Activated T-helper 9 cell treated with anti-CD3 and anti-CD28 coated beads, Interleukin-2, amount 50 U/mL, for 16 hours (primary cell): ENCODE measurements at places on chromosomes 3 and 15.

- DNase-seq, result no peak
Measured at GRCh38 chr3:72448858-72449257, 399.4 kb downstream of the SHQ1 start.

GRCh38 chr3:123120573-123120972 lies 53.7 kb downstream of the PDIA5 start:
- no peak for DNase-seq

DNA sequence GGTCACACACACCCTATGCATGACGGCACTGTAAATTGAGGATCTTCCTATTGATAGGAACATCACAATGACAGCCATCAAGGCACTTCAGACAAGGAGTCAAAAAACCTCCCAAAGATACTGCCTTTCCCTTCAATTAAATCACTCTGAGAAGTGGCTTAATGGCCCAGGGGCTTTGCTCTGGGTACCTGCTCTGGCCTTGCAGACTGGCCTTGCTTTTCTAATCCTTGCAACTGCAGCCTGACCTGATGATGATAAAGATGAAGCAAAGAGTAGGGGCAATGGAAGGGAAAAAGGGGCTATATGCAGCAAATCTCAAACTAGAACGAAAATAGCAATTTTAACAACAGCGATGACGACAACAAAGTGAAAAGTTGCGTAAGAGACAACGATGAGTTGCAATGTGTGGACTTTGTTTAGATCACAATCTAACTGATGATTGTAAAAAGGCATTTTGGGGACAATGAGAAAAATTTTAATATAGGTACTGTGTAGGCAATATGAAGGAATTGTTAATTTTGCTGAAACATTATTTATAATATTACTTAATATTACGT lies 14.6 kb downstream of the ADAMTS9 start:
- DNase-seq, result no peak

- DNase-seq, result no peak
Measured at GRCh38 chr3:59809710-59810444, 760.1 kb upstream of the CFAP20DC start.

DNA sequence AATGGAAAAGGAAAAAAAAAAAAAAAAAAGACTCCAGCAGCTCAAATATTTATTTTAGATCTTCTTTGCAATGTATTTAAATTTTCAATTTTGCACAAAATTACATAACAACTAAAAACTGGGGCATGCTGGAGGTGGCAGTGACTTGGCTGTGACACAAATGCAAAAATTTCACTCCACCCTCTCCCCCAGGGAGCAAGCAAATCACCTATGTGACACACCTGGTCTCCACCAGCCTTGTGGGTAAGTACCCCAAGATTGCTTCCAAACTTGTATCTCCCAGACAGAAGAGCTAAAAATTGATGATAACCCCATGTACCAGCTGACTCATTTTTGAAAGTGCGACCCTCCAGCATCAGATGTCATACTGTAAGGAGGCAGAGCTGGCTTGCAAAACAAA lies 32.0 kb downstream of the UBE3A start:
- DNase-seq, result no peak

DNA sequence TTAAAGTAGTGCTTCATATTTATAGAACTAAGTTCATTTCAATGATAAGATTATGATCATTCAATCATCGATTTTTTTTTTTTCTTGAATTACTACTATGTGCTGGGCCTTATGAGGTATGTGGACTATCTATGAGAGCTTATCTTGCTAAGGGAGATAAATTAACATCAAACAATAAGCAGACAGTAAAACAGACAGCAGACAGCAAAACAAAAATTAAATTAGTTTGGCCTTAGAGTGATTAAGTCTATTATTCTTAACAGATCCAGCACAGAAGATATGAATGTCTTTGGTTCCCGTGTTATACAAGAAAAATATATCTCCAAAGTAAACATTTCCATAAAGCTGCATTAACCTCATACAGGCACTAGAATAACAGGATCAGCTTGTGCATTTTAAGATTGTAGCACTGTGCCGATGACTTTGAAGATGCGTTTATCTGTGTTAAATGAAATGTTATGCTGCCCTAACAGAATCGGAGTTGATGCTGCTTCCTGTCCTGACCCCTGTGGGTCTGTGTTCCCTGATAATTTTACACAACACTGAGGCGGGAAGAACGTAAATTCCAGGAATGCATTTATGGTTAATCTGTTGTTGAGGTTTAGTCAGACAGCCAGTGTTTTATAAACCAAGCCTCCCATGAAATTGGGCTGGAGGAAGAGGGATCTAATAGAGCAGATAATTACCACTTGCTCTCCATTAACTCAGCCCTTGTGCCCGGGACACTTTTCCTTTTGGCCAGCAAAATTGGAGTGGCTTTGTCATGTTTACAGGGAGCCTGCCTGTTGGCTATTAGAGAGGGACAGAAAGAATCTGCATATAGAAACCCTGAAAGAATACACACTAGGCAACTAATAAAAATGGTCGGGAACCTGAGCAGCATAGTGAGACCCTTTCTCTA lies 80.8 kb downstream of the GHSR start:
- no peak for DNase-seq

- DNase-seq, result no peak
Measured at GRCh38 chr3:53665608-53666425, 171.4 kb downstream of the CACNA1D start.

DNA sequence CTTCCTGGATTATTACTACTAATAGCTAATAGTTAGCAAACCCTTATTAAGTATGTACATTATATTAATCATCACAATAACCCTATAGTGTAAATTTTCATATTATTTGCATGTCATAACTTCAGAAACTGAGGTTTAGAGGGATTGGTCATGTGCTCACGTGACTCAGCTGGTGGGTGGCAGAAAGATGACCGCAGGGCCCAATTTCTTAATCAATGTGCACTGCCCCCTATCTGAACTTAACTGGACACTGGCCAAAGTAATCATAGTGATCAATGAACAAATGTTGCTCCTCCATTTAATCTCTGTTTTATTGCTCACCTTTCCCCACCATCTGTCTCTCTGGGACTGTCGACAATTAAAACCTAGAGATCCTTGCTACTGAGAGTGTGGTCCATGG lies 52.2 kb downstream of the PLD1 start:
- DNase-seq, result no peak

GRCh38 chr15:67130673-67131601 lies 65.5 kb downstream of the SMAD3 start:
- no peak for DNase-seq

- no peak for DNase-seq
Measured at GRCh38 chr3:83662381-83662960, 1296.3 kb upstream of the CADM2 start.

- no peak for DNase-seq
Measured at GRCh38 chr3:129616713-129617112, 10.2 kb upstream of the PLXND1 start.

DNA sequence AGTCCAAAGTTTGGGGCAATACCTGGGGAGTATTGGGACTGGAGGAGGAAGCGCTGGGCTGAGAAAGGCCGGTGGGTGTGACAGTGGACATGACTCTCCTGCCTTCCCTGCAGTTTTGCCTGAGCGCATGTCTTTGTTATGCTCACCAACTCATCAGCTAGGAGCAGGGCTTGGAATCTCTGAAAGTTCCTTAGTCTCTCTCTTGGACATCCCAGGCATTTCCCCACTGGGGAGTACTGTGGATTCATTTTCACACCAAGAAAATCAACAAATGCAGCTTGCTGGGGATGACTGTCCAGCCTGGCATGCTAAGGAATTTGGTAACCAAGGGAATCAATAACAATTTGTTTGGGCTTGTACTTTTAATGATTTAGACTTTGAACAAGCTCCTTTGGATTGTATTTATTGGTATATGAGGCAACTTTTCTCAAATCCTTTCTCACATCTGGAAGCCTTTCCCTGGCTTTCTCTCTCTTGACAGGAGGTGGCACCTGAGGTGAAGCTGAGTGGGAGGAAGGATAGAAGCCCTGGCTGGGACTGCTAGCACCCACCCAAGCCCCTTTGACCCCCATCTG lies 48.5 kb upstream of the CHST2 start:
- no peak for DNase-seq

- no peak for DNase-seq
Measured at GRCh38 chr15:28950916-28951315, 65.1 kb downstream of the APBA2 start.

- no peak for DNase-seq
Measured at GRCh38 chr3:135310317-135310716, 515.3 kb downstream of the EPHB1 start.

GRCh38 chr3:184486614-184487013 lies 75.0 kb upstream of the EPHB3 start:
- no peak for DNase-seq

DNA sequence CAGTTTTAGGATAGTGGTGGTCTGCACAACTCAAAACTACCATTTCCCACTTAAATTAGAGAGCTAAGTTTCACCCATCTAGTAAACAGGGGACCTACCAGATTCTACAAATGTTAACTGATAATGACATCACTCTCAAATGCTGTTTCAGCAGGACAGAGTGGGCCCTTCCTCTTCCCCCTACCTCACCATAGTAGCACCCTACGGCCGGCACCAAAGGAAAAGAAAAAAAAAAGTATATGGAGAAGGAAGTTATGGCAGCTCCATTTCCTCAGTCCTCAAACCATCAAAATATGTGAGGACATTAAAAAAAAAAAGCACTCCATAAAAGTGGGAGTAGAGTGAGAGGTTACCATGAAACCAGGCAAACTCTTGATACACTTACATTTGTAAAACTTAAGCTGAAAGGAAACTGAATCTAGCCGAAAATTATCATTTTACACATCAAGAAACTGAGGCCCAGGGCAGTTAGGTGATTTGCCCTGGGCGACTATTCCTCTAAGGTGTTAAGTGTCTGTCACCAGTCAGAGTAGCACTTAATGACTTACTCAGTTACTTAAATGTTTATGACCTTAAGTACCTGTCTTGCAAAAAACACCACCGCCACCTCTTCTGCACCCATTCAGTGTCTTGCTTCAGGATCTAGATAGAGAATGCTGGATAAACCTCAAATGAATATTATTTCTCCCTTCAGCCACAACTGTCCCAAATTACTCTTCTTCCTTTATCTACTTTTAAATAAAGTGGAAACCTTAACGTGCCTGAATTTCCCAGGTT lies 2.7 kb downstream of the MSL2 start:
- no peak for DNase-seq

DNA sequence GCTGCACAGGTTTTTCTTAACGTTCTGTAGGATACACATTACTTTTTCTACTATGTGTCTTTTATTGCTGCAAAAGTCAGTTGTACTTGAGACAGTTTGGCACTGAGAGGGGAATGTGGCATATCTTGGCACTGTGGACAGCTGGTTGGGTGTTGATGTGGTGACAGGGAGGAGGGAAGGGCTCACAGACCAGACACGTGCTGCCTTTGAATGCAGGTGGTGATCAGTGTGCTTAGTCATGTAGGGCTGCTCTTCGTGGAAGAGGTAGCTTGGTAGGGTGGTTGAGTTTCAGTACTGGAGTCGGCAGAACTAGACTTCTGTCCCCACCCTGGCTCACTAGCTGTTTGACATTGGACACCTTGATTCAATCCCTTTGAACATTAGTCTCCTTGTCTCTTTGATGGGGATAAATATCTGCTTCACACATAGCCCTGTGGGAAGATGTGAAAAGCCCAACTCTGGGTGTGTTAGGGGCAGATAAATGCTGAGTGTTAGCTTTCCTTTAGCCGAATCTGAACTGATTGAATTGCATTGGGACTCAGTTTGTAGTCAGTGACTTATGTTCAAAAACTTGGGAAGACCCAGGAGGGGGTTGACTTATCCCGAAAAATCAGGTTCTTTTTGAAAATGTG lies 108.4 kb downstream of the PTPRG start:
- no peak for DNase-seq

- no peak for DNase-seq
Measured at GRCh38 chr15:33032053-33032452, 162.5 kb downstream of the FMN1 start.

DNA sequence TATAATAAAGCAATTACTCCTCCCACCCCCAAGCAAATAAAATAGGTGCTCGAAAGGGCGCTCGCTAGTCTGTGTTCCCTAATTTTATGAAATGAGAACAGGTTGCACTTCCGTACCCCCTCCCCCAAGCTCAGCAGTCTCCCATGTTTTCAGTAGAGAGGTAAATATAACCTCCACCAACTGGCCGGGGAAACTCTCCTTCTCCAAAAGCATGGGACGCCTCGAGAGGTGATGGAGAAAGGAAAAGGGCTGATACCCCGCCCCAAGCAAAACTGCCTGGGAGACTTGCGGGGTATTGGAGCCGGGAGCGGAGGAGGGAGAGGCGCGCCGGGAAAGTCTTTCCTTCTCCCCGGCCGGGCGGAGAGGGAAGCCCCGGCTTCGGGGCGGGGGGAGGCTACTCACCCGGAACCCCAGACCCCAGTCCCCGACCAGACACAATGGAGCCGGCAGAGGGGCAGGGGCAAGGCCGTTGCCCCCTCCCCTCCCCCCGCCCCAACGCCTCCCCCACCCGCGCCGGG lies 605 bp downstream of the DCUN1D1 start:
- no peak for DNase-seq

DNA sequence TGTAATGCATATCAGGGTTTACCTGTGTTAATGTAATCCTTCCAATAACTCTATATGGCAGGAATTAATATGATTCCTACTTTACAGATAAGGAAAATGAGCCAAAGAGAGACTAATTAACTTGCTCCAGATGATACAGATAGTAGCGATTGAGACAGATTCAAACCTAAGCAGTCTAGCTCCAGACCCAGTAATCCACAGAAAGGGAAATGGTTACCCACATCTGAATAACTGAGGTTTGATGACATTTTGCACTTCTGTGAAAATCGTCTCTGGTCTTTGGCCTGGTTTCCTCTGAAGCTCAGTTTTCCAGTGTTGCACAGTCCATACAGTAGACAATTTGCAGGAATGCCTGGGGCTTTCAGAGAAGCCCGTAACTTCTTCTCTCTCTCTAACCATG lies 177.1 kb upstream of the UMPS start:
- DNase-seq, result no peak

DNA sequence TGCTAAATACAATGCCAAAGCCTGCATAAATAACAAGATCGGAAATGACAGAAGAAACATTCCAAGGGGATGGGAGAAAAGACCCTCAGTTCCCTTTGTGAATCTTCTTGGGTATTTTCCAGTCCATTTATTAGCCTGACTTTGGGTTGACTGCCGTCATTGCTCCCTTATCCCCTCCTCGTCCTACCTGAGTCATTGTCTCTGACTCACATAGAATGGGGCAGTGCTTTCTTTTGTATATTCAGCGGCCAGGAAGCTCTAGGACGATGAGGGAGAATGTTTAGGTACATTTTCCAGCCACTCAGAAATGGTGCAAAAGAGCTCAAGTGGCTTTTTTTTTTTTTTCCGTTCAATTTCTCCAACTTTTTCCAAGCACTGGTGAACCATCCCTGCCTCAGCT lies 71.6 kb downstream of the KAT2B start:
- no peak for DNase-seq

GRCh38 chr3:9179826-9180763 lies 69.4 kb downstream of the SRGAP3 start:
- DNase-seq, result no peak

DNA sequence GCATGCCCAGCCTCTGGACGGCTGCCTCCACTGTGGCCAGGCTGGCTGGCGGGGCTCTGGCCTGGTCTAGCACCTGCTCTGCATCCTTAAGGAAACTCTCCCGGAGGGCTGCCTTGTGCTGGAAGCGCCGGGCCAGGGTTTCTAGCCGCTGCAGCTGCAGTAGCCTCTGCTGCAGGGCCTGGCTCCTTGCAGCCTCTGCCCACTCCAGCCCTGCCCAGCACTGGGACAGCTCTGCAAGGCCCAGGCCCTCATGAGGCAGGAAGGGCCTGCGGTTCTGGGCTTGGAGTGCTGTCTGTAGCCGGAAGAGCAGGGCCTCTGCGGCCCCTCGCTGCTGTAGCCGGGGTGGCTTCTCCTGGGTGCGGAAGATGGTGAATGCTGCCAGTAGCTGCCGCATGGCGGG lies 8.0 kb downstream of the SPTBN5 start:
- no peak for DNase-seq
